Left cardiac atrium (tissue), 4 donors: ENCODE measurements at places on chromosomes 13 and 19.

DNA sequence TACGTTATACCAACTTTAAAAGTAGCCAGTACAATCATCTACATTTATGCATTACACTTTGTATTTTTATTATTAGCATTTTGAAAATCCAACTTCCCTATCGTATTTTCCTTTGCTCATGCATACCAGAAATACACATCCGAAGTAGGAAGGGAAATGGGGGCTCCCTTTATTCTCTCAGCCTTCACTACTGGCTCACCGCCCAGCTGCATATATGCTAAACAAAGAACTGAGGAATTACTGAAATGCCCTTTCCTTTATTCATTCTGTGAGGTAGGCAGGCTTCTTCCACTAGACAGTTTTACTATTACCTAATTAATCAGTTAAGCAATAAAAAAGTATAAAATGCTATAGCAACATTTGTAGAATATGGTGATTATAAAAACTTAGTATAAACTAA is 291.6 kb downstream of the KLF12 start:
- no peak for DNase-seq

GRCh38 chr19:12788682-12789097 is 2.6 kb upstream of the JUNB start:
- peak; percentile 92 for DNase-seq

- no peak for DNase-seq
Observed at GRCh38 chr19:10898633-10899032, 27.3 kb downstream of the CARM1 start.

GRCh38 chr19:44851427-44851826 is 5.3 kb downstream of the NECTIN2 start:
- no peak for DNase-seq

DNA sequence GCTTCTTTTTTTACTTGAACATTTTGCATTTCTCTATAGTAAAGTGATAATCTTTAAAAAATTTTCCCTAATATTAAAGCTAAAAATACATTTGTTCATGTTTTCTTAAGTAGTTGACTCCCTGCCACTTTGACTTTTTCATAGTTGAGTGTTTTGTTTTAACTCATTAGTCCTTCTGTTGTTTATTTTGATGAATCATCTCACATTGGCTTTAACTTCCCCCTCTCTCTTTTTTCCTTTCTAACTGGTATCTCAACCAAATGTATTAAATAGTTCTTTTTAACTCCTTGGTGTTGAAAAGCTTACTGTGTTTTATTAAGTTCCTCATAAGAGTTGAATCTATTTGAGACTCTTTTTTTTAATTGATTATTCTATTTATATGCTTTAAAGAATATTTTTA is 2.8 kb downstream of the TNFSF13B start:
- no peak for DNase-seq

DNA sequence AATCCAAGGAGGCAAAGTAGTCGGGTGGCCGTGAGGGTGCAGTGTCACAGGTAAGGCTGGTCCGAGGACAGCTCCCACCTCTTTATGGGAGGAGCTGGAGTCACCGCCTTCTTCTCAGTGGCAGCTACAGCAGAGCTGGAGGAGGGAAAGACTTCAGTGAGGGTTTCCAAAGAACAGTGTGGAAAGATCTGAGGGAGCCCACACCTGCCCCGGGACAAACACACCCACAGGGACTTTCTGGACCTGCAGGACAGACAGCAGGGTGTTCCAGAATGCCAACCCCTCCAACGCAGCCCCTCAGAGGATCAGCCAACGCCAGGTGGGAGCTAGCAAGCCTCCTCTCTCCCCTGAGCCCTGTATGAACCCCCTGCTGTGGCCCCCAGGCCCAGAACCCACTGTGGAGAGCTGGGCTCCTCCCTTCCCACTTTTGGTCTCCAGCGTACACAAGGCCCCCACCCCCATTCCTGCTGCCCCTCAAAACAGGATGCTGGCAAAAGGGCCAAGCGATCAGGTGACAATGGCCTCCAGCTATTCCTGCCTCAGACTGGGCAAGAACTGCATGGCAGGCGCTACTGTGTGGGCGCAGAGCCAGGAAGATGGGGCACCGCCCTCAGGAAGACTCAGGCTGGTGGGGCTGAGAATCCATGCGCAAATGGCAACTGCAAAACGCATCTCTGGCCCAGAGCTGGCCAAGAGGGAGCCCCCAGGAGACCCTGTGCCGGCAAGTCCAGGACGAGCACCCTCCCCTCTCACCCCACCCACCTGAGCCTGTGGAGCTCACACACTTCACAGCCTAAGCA is 3.5 kb upstream of the CD320 start:
- DNase-seq = peak; percentile 54
